ENCODE measurements at places on chromosomes 5 and 9.

DNA sequence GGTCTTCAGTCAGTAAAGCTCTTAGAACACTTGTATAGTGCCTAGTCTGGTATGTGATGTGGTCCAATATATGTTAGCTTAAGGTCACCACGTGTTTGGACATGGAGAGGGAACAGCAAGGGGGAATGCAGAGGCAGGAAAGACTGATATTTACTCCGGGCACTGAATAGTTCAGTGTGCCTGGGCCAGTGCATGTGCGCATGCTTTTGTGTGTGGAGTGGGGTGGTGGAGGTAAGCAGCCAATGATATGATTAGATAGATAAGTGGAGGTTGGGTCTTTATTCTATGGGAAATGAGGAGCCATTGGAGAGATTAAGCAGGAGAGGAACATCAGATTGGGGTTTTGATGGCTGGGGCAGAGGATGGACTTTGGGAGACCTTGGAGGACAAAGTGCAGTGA lies 14.0 kb downstream of the OR13J1 start:
- no peak for DNase-seq

- peak; percentile 82 for DNase-seq
These were observed 763.7 kb upstream of the GRAMD2B start for GRCh38 chr5:125659316-125660023.

- peak; percentile 83 for DNase-seq
These were observed 6.8 kb downstream of the PIP5KL1 start for GRCh38 chr9:127923771-127924170.

GRCh38 chr5:76291305-76292077 lies 111.6 kb upstream of the IQGAP2 start:
- DNase-seq: no peak

- no peak for DNase-seq
These were observed 182.5 kb upstream of the CDH12 start for GRCh38 chr5:23035555-23036090.

DNA sequence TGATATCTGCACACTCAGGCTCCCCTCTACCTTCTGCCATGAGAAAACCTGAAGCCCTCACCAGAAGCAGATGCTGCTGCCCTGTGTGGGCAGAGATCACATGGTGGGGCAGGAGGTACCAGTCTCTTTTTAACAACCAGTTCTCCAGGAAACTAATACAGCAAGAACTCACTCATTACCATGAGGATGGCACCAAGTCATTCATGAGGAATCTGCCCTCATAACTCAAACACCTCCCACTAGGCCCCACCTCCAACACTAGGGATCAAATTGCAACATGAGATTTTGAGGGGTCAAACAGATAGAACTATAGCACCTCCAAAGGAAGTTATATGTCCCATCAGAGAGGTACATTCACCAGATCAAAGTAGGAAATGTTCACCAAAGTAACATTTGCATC lies 136.3 kb upstream of the SHB start:
- DNase-seq: no peak

- no peak for DNase-seq
These were observed 37.9 kb downstream of the PSD2 start for GRCh38 chr5:139833525-139833924.

- DNase-seq: peak; percentile 35
These were observed 245.3 kb downstream of the SH3GL2 start for GRCh38 chr9:17824191-17824590.

DNA sequence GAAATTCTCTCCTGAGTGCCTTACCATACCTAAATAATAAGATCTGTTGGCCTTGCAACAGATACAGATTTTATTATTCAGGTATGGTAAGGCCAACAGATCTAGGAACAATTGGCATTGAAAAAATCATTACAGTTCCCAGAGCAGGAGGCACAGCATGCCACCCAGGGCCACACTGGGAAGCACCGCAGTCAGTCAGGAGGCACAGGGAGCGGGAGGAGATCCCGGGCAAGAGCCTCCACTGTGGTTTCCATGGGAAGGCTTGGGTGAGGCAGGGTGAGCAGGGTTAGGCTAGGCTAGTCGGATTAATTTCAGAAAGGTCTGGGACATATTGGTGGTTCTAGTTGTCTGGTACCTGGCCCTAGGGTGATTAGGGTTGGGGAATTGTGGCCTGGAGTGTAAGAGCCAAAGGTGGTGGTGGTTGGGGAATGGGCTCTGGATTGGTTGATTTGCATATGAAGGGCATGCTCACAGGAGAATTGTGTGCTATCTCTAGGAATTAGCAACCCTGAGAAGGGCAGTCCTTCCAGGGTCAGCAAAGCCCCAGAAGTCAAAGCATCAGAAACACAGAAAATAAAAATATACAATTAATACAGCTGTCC lies 111.4 kb downstream of the PDE8B start:
- no peak for DNase-seq

DNA sequence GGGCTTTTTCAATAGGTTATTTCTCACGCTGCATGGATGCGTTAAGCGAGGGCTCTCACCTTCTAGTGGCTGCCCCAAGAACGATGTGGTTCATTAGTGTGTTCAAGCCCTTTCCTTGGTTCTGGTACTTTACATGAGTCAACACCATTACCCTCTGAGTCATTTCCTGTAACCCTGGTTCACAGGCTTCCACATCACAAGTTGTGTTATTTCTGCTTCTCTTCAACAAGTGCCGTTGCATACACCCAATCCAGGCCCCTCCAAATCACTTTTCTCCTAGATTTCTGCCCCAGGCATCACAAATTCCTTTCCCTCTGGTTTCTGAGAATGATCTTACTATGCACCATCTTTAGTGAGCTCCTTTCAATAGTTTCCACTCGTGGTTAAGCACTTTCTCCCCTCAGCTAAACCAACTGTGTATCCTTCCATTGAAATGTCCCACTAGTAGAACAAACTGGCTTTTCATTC lies 69.5 kb upstream of the RAD23B start:
- DNase-seq: peak; percentile 72

GRCh38 chr9:101999441-101999840 lies 261.0 kb upstream of the GRIN3A start:
- DNase-seq: no peak

DNA sequence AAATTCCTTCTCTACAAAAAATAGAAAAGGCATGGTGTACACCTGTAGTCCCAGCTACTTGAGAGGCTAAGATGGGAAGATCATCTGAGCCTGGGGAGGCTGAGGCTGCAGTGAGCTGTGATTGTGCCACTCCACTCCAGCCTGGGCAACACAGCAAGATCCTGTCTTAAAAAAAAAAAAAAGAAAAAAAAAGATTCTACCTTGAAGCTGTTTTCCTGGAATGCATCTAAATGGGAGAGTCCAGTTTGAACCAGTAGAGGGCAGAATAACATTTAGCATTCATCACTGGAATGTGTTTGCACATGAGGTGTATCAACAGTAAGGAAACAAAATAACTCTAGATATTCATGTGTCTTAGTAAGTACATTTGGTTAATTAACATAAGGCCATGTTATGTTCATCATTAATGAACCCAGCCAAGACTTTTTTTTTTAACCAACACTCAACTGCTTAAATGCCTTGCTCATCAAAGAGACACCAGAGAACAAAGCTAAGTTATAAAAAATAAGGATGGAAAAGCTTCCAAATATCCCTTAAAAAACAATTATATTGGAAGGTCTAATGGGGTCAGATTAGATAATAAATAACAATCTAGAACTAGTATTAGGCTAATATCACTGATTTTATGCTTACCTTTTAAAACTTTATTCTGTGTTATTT lies 16.1 kb downstream of the IFNE start:
- peak; percentile 37 for DNase-seq

DNA sequence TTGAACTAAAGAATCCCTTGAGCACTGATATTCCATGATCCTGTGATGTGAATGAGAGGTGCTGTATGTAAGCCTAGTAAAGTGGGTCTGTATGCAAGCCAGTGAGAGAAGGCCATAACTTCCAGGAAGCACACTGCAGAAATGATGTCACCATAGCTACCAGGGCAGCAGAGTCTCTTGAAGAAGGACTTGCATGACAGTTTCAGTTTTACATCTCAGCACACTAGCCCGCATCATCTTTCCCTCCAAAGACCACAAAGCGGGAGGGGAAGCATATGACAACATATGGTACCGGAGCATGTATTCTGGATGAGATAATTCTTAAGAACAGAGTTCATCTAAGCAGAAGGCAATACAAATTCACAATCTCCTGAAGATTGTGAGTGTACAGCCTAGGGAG lies 37.6 kb upstream of the MAST4 start:
- no peak for DNase-seq

GRCh38 chr9:107833295-107833694 lies 343.7 kb upstream of the KLF4 start:
- DNase-seq: no peak

Measured in muscle of back (tissue), 13 donors.